ENCODE measurements at places on chromosomes 1 and 21. TPM values are rescaled to one million over a fixed set of nuclear protein-coding genes. Genes with fewer than 3 reads are reported as not detected.
A peak's percentile ranks its signal among the peaks of the same experiment; 100 is the strongest.

DNA sequence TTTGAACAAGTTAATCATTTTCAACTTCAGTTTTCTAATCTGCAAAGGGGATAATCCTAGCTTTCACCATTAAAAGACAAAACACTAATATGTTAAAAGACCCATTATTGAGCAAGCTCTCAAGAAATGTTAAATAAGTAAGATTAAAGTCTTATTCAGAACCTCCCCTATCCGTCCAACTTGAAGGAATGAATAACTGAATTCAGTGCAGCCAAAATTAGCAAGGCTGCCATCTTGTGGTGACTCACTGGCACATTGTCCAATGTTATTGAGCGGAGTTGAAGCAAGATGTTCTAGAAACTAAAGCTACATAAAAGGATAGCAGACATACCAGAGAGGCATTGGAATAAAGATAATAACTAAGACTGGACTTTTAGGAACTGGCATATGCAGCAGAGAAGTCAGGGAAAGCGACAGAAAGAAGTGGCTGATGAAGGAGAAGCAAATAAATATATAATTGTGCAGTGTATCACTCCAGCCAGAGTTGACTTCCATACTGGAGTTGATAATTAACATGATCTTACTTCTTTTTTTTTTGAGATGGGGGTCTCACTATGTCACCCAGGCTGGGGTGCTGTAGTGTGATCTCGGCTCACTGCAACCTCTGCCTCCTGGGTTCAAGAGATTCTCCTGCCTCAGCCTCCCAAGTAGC is 8.2 kb upstream of the CAP1 start:
- DNase-seq: peak; percentile 74

- no peak for DNase-seq
Measured at GRCh38 chr1:113993072-113993471, 13.8 kb downstream of the OLFML3 start.

DNA sequence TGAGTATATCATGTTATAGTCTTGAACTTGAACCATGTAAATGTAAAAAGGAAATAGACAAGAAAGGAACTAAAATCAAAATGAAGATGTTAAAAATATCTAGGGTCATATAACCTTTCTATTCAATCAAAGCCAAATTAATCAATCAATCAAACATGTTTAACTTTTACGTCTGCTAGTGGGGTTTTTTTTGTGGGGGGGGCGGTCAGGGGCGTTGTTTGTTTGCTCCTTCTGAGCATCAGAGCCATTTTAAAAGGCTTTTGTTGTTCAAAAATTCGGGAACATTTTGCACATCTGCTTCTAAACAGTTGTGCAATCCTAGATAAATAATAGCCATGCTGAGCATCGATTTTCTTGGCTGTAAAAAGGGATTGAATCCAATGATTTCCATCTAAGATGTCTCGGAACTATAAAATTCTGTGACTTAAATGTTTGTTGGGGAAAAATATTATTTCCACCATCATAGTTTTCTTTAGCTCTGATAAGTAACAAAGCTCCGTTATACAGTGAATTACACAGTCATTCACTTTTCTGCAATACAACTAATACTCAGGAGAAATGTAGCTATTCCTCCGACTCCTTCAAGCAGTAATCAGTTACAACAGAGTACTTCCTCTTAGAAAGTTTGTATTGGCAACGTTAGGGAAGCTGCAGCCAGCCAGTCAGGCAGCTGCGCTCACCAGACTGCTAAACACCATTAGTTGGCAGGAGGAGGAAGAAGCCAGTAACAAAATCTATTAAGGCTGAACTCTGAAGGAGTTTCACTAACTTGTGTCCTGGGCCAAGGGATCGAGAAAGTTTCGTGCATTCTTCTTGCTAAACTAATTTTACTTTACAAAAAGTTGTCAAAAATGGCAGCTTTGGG is 2.2 kb downstream of the SPATA6 start:
- peak; percentile 49 for DNase-seq

DNA sequence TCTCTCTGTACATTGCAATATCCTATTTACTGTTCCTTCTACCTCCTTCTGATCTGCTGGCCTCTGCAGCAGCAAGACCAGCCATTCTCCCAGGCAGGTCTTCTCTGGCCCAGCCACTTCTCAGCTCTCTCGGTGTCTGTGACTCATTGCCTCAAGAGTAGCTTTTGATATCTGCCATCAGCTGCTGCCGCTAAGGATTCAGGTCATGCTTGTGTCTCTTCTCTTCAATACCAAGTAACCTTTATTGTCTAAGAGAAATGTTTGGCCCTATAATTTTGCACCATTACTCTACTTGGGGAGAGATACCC is 101.8 kb downstream of the TMEM53 start:
- no peak for DNase-seq

DNA sequence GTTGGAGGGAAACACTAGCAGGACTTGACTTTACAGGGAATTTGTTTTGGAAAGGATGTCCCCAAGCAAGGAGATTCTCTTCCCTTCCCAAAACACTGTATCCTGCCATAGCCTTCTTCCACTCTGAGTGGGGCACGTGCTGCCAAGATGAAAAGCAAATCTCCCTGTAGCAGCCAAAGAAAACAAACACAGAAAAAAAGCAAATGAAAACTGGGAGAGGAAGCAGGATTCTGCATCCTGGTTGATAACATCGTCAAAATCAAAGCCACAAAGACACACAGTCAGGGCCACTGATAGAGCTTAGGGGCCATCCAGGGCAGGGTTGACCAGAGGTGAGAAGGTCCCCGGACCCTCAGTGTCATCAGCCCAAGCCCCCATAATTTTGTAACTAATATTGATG is 16.0 kb upstream of the MTARC2 start:
- DNase-seq: no peak

DNA sequence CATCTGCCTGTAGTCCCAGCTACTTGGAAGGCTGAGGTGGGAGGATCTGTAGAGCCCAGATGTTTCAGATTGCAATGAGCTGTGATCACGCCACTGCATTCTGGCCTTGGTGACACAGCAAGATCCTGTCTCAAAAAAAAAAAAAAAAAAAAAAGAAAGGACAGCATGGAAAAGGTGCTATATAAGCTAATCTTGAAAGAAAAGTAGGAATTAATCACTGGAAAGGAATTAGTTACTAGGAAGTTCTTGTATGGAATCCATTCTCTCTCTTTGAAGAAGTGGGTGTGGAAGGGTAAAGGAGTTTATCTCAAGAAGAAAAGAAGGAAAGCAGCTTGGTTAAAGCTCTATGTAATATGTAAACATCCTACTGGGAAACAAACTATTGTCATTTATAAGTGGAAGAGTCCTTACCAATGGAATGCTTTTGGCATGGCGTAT is 339.2 kb downstream of the DPYD start:
- DNase-seq: no peak

ACTN2 gene
- 0.72 TPM for total RNA-seq

Data from colonic mucosa (tissue), 4 donors.